ENCODE measurements at places on chromosomes 3 and 15.

GRCh38 chr3:126316501-126316939 is 40.7 kb downstream of the KLF15 start:
- DNase-seq = no peak

- no peak for DNase-seq
These were observed 44.9 kb downstream of the MEIS2 start for GRCh38 chr15:37055481-37055880.

DNA sequence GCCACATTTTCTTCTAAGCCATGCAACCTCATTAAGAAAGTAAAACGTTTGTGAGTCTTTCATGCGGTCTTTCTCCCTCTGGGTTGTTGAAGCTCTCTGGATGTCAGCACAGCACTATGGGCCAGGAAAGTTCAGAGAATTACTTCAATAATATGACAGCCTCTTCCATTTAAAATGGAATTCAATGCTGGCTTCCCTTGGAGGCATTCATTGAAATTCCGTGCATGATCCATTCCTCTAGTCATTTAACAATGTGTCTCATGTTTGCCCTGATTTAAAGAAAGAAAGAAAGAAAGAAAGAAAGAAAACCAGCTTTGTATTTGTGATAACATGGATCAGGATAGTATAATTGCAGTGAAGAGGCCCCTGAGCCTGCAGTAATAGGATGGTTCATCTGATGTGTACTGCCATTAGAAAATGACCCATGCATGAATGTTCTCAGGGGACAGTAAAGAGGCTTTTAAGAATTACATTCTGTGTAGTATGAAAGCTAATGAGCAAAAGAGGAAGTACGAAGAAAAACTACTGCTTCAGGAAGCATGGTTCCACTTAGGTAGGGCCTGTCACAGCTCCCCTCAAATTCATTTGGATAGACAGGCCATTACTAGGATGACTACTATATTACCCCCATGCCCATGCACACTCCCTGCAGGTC is 146.0 kb downstream of the ARPP21 start:
- peak; percentile 68 for DNase-seq

GRCh38 chr15:95368191-95368590 is 962.3 kb upstream of the NR2F2 start:
- no peak for DNase-seq

DNA sequence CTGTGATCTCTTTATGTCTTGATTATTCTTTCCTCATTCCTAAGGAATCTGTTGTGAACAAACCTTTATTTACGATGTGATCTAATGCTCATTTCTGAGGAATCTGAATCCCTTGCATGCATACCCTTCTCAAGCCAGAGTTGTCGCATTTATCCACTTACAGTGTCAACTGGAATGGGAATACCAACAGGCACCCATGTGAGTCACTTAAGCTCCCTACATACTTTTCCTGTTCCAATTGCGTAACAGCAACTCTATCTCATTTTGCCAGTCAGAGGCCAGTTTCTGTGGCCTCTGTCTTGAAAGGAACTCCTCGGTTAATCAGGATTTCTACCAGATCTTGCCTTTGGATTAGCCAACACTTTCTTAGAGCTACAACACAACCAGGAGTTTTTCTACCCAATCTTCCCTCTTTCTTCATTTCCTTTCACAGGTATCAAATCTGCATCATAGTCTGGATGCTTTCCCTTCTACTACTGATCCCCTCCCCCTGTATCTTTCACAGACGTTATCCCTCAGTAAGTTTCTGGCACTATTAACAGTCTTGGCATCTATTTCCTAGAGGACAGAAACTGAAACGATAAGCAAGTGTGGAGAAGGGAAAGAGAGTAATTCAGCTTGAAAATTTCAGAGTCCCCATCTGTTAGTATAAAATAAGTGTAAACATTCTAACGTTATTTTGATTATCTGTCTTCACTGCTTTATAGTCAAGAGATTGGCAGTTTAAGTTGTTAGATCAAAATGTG is 66.8 kb upstream of the BCHE start:
- DNase-seq = no peak

GRCh38 chr3:28172748-28173147 is 68.7 kb upstream of the CMC1 start:
- no peak for DNase-seq

DNA sequence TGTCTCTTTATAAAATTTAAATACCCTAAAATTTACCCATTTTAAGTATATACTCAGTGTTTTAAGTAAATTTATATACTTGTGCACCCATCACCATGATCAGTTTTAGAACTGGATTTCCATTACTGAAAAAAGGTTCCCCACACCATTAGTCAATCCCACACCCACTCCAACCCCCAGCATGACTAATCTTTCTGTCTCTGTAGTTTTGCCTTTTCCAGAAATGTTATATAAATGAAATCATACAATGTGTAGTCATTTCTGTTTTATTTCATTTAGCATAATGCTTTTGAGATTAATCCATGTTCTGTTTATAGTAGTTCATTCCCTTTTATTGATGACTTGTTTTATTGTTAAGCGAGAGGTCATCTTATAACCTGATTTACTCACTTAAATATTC is 66.1 kb upstream of the LIMD1 start:
- no peak for DNase-seq

- DNase-seq = peak; percentile 58
These were observed 43.6 kb downstream of the EDEM1 start for GRCh38 chr3:5231074-5231473.

DNA sequence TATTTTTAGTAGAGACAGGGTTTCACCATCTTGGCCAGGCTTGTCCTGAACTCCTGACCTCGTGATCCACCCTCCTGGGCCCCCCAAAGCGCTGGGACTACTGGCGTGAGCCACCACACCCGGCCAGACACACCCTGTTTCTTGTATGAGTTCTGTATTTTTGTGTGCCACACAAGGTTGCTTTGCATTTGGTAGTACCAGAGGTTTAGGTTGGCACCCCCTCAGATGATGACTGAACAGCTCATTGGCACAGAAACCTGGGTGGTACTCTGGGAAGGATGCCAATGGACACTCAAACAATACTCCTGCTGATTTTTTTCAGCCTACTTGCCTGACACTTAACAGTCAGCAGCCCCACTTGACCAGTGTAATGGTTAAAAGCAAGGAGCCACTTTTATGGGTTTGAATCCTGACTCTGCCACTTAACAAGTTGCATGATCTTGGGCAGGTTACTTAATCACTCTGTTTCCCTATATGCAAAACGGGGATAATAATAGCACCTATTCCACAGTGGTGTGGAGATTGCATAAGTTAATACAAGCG is 39.2 kb upstream of the BCL2A1 start:
- DNase-seq = no peak

DNA sequence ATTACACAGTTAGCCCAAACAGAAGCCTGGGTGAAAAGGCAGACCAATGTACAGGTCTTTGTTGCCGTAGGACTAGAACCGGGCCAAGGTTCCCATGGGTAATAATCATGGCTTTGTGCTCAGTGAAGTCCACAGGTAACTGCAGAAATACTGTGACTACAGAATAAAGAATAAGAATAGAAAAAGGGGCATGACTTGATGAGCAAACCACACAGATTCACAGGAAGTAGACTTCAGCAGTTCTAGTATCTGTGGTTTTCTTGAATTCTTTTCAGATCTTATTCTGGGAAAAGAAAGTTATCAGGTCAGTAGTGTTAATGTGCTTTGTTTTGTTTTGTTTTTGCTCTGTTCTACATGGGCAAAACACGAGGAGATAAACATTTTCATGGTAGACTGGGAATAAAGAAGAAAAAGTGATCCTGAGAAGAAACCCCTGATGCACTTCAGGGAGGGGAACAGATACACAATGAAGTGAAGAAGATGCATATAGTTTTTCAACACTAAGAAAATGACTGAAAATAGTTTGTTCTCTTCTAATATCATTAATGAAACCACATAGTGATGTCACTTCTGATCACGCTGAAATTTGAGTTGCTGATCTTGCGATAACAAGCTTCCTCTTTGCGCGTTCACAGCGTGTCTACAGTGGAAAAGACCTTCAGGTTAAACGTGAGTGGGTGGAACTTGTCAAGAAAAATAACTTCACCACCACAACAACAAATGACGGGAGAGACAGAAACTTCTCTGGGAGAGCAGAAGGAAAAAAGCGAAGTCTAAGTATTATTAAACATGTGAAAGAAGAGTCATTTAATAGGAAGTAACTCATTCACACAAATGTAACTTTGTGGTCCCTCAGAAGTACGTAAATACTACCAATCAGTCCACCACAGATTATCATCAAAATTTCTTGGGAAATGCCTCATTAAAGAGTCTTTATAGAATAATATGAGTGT is 315.8 kb upstream of the SATB1 start:
- DNase-seq = no peak

- no peak for DNase-seq
These were observed 31.2 kb downstream of the SPATA12 start for GRCh38 chr3:57091521-57092273.

- no peak for DNase-seq
These were observed 73.3 kb downstream of the CSNK1G1 start for GRCh38 chr15:64282701-64283100.

DNA sequence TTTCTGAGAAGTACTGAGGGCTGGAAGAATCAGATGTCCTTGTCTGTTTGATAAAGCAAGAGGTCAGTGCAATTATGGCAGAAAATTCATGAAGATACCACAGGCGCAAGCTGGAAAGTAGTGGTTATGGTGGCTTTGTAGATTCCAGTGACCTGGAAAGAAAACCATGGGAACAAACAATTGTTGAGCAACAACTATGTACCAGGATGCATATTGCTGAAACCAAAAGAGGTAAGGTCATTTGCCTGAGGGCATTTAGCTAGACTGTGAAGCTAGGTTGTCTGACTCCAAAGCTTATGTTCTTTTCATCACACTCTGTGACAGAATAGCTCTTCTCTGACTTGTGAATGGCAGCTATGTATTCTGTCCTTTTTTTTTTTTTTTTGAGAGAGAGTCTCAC is 74.0 kb downstream of the B3GALNT1 start:
- DNase-seq = no peak

DNA sequence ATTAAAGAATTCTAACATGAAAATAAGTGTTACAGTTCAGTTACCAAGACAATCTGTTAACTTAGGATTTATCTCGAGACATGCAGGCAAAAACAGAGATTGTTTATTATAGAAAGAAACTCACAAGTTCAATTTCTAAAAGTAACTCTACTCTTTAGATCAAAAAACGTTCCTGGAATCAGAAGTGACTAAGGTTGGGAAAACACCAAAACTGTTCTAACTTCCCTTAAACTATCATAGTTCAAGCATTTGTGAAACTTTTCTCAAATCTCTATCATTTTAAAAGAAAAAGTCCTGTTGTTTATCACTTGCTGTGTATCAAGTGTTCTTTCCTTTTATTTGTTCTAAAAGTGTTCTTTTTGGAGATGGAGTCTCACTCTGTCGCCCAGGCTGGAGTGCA is 8.7 kb downstream of the WDR82 start:
- no peak for DNase-seq

DNA sequence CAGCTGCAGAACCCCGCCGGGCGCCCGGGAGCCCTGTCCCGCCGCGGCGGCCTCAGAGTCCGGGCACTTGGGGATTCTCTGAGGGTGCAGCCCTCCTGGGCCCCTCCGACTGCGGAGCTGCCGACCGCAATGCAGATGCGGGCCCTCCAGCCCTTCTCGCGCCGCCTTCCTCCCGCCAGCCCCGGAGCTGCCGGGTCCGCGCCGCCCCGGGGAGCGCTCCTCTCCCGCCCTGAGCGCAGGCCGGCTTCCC is 320 bp upstream of the ACAN start:
- DNase-seq = no peak
